ENCODE measurements at places on chromosomes 3 and 15.

GRCh38 chr3:188537606-188538005 is 383.6 kb downstream of the LPP start:
- DNase-seq, result no peak

- no peak for DNase-seq
Observed at GRCh38 chr15:71357321-71357732, 242.1 kb downstream of the THSD4 start.

DNA sequence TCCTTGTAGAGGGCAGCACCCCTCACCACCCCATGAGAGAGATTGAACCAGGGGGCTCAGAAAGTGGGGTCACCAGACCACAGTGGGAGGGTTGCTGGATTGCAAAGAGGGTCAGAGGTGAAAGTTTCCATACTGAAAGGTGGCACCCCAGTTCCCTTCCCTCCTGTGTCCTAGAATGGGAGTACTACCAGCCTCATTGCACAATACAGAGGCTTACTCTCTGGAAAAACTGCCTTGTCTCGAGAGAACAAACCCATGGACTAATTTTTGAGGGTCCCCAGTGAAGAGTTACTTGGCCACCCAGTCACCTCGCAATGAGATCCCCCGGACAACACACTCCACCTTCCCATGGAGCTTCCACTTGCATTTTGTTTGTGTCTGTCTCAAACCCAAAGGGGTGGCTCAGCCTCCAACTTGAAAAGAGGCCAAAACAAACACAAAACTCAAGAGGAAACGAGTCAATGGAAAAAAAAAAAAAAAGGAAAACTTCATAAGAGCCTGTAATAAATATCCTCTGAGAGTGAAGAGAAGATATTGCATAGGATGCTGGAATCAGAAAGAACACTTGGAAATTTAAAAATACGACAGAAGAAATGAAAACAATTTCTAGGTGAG is 18.6 kb downstream of the MESP2 start:
- no peak for DNase-seq

DNA sequence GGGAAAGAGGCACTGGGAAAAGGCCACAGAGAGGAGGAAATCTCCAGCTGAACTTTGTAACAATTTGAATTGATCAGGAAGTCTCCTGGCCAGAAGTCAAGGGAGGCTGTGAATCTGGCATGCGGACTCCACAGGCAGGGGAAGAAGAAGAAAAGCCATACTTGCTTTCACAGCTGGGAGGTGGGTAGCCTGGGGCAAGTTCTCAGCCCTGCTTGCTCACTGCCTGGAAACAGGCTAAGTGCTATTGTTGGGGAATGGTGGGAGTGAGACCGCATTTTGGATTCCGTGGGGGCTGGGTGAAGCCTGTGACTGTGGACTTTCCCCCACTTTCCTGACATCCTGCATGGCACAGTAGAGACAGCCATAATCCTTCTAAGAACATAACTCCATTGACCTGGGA is 168.8 kb upstream of the CD96 start:
- DNase-seq, result no peak

GRCh38 chr15:78997981-78998499 is 53.2 kb upstream of the CTSH start:
- no peak for DNase-seq

DNA sequence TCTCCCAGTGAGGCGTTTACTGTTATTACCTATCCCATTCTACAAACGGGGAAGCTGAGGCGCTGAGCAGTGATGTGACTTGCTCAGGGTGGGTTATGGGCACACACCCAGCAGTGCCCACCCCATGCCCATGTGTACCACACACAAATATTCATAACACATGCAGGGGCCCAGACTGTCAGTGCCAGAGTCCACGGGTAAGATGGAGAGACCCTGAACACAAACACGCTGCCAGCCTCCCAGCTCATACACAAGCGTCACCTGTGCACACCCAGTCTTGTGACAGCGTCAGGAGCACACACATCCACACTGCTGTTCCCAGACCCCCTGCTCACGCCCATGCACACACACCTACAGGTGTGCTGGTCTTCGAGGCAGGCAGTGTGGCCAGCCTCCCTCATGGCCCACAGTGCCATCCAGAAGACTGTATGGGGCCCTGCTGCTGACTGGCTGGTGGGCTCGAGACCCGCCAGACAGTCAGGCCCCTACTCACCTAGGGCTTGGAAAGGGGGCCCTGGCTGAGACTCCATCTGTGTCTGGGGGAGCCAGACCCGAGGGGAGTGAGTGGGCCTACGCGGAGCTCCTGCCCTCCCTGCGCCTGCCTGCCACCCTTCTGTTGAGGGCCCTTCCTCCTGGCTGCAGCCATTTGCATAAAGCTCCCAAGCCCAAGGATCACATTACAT is 39.4 kb downstream of the DNAJB8 start:
- DNase-seq, result no peak

GRCh38 chr3:55549177-55549576 is 62.1 kb upstream of the WNT5A start:
- DNase-seq, result no peak

DNA sequence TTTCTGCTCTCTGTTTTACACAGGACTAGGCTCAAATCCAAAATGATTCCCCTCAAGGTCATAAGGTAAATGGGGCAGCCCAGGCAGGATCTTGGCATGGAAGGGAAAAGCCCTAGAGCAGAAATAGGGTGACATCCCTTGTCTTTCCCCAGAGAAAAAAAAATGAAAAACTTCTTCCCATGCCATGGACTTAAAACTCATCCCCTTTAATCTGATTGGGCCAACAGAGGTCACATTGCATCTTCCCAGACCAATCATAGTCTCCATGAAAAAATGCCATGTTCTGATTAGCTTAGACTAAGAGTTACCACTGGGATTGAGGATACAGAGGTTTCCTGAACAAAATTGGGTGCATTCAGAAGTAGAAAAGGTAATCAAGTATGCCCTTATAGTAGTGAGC is 241.3 kb upstream of the LRTM1 start:
- DNase-seq, result no peak

DNA sequence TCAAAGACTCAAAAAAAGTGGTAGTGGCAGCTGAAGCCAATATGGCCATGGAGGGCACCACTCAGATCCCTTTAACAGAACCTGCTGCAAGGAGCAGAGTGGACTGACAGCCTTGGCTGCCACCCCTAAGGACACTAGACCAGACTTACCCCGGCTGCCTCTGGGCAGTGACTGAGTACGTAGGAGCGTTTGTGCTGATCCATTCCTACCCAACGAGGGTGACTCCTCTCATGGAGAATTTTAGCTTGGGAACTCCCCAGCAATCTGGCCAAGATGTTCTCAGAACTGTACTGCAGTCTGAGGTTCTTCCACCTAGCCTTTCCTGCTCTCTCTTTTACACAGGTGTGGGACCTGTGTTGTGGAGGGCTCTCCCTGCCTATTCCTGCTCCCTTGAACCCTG is 22.1 kb downstream of the CLEC3B start:
- no peak for DNase-seq

DNA sequence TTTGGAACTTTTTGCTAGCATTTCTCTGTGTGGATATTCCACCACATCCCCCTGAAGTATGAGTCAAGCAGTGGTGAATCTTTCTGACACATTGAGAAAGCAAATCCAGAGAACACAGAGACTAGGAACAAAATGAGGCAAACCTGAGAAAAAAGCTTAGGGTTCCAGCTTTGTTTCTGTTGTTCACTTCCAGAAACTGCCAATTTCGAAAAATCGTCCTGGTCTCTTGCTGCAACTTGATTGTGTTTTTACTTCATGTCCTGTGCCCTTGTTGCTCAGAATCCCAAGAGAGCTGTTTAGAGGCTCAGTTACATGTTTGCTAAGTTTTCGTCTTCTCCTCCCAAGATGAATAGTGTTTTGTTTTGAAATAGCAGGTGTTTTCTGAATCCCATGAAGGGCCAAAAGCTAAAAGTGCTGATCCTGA is 13.7 kb downstream of the MAP2K1 start:
- no peak for DNase-seq

DNA sequence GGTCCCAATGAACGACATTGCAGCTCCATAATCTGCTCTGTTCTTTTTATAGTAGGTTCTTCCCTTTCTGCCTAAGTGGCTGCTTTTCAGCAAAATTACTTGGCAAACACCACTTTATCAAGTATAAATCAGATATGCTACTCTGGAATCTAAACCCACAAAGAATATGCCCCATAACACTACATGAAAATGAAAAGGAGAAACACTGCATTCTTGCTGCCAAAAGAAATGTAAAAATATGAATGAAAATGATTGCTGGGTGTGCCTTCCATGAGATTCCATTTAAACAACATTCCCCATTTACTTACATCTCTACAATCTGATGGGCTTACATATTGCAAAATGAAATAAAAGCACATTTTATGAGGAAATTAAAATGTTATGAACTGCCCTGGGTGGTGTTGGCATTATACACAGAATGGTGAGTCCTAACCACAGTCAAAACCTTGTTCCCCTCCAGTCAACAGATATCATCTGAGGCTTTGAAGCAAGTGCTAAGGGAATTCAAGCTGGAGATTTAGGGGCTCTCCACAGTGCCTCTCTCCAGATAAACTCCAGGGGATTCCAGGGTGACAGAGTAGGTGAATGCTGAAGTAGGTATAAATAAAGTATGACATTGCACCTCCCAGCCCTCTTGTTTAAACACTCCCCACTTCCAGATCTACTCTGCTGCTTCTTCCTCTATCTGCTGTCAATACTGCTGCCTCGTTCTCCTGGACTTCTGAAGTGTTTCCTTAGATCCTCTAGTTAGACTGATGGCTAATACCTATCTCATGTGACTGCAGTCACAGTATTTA is 136.5 kb downstream of the RORA start:
- DNase-seq, result no peak

GRCh38 chr15:96273317-96274086 is 57.0 kb upstream of the NR2F2 start:
- no peak for DNase-seq

DNA sequence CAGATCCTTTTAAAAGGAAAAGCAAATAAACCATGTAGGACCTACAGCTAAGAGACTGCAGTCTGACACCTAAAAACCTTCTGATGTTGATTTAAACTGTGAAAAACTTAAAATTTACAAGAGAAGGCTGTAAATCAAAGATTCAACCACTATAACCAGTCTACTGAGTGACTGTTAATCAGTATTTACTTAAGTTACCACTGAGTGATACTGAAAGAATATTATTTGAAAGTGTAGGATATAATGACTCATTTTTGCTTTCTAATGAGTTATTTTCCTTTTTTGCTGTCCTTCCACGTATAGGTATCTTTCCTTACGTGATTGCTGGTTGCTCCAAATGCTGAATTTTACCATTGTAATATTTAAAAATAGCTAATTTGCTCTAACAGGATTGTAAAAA is 44.6 kb downstream of the RFX7 start:
- no peak for DNase-seq

- no peak for DNase-seq
Observed at GRCh38 chr15:98875309-98875708, 132.3 kb downstream of the PGPEP1L start.

GRCh38 chr3:123036352-123037014 is 8.9 kb upstream of the SEMA5B start:
- no peak for DNase-seq

- no peak for DNase-seq
Observed at GRCh38 chr3:151016478-151016795, 43.9 kb upstream of the CLRN1 start.

GRCh38 chr3:45690336-45691035 is 1.3 kb downstream of the SACM1L start:
- DNase-seq, result no peak

GRCh38 chr3:150346981-150347863 is 60.9 kb upstream of the TSC22D2 start:
- no peak for DNase-seq

- peak; percentile 54 for DNase-seq
Observed at GRCh38 chr3:51974963-51975851, at the start of gene ABHD14A. Gene ABHD14A, plus strand, starts transcription at chr3:51975064. Its CDS starts 72 bp downstream, at chr3:51975136.

DNA sequence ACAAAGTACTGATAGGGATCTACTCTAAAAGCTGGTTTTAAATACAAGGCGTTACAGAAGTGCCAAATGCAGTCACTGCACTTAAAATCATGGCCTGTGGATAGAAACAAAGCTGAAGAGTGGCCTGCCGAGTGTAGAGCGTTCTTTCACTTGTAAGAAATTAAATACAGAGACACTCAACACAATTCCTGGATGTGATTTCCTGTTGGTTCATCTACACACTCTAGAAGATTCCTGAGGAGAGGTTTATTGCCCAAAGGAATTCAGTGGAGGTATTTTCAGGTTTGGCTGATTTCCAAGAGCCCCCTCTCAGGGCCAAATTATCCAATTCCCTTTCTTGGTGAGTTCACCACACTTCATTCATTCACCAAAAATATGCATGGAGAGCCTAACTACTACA is 200.3 kb upstream of the IL12A start:
- DNase-seq, result no peak

GRCh38 chr3:172918165-172918564 is 167.6 kb downstream of the ECT2 start:
- no peak for DNase-seq

DNA sequence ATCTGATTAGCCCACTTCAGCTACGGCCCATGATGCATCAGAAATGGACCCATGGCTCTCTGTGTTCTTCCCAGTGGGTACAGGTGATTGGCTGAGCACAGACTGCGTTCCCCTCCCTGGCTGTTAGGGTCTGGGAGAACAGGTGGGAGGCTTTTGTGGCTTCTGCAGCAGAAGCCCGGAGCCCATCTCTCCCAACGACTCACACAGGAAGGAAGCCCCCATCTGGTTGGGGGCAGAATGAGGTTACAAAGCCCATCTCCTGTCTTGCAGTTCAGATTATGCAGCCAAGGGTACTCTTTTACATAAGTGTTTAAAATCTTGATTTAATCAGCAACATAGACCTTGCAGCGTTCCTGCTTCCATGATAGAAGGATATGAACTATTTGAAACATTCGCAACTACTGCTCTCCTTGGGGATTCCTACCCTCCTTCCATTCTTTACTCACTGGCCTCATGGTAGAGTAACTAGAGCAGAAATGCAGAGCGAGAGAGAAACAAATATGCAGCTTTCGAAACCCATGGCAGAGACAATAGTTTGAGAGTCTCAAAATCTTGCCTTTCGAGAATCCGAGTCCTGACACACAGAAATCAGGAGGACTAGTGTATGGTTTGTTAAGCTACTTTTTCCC is 291.3 kb downstream of the TLE3 start:
- no peak for DNase-seq

DNA sequence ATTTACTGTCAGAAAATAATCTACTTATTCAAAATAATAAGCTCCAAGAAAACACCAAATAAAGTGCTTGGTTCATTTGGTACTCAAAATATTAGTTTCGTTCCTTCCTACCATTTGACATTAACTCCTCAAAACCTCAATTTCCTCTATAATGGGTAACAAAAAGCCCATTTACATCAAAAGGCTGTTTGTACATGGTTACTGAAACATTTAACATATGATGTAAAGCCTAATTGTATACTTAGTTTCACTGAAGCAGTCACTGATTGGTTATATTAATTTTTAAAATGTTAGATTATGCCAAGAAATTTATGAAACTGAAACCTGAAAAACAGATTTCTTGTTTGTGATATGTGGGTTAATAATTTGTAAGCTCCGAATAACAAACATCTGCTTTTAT is 14.7 kb downstream of the XRN1 start:
- DNase-seq, result no peak
